ENCODE measurements at places on chromosomes 7 and 10.

GRCh38 chr10:2744547-2745200, 322.7 kb upstream of the PFKP start:
- no peak for DNase-seq

DNA sequence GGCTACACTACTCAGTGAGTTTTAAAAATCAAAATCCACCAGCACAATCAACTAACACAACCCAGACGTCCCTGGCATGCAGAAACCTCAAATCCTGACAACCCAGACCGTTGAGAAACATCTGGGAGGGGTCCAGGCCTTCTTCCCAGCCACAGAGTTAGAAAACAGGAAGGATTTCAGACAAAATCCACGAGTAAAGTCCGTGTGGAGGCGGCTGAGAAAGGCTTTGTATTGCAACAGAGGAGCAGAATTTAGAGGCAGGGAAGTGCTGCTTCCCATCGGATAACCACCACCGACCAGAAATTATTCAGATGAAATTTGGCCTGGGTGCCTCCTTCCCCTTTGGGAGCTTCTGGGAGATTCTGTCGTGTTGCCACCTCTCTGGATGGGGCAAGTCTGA, 61.5 kb downstream of the TNS3 start:
- DNase-seq: peak; percentile 90

- DNase-seq: no peak
These were observed 21.8 kb downstream of the UPP1 start for GRCh38 chr7:48110868-48111267.

- no peak for DNase-seq
These were observed 177.2 kb downstream of the JAZF1 start for GRCh38 chr7:28003408-28003807.

GRCh38 chr10:6578795-6579182, 1.3 kb downstream of the PRKCQ start:
- no peak for DNase-seq

GRCh38 chr10:124498056-124498455, 36.4 kb downstream of the LHPP start:
- no peak for DNase-seq

GRCh38 chr7:38321050-38321449, 47.6 kb upstream of the TARP start:
- DNase-seq: no peak

DNA sequence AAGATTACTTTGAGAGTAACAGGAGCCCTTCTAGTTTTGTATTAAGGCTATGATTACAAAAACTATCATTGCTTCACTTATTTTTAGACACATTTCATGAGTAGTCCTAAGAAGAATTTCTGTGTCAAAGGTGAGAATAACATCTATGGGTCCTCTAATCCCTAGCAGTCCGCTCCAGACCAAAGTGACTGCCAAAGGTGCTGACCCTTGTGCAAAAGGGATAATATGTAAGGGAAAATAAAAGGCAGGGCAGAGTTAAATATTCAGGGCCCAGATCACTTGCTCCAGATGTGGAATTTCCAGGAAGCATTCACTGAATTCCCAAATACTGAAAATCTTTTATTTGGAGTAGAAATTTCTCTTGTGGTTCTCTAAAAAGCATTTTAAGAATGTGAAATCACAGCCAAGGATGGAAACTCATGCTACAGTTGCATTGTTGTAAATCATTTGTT, 29.3 kb downstream of the RHOBTB1 start:
- peak; percentile 76 for DNase-seq

GRCh38 chr7:99557940-99558305, 519 bp upstream of the ZNF655 start:
- DNase-seq: no peak

- DNase-seq: peak; percentile 80
These were observed 1.2 kb upstream of the ATP6V0E2 start for GRCh38 chr7:149872419-149873073.

DNA sequence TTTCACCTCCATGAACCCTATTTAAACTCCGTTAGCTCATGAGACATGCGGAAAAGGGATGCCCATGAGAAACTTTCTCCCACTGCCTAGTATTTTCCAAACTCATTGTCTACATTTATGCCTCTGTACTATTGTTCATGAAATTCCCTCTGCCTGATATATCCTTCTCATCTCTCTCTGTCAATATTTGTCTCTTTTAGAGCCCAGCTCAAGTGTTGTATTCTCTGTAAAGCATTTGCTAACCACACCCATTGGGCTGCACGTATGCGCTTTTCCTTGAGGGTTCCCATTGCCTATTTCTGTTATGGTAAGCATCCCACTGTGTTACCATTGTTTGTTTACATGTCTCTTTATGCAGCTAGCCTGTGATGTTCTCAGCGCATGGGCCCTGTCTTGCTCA, 211.4 kb downstream of the MDFIC start:
- no peak for DNase-seq
